Amniotic stem cell (primary cell): ENCODE measurements at places on chromosomes 2 and 18.

DNA sequence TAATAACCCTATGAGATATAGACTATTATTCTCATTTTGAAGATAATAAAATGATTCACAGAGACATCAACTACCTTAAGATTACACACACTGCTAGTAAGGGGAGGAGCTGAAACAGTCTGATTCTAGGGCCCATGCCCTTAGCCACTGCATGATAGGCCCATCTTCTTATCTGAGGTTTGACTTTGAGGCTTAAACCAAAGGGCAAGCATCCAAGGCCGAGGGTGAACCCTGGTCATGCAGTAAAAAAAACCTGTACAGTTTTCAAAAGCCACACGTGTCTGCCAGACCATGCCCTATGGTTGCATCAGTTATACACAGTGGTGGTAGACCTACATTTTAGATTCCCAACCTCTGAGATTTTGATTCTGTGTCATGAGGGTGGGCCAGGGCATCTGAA lies 44.8 kb downstream of the POLE4 start:
- no peak for DNase-seq

GRCh38 chr2:160977376-160977775 lies 182.9 kb upstream of the TANK start:
- DNase-seq = no peak

GRCh38 chr2:48174503-48174902 lies 268.2 kb upstream of the FBXO11 start:
- DNase-seq = no peak

GRCh38 chr18:63848159-63848558 lies 39.3 kb upstream of the SERPINB2 start:
- no peak for DNase-seq

DNA sequence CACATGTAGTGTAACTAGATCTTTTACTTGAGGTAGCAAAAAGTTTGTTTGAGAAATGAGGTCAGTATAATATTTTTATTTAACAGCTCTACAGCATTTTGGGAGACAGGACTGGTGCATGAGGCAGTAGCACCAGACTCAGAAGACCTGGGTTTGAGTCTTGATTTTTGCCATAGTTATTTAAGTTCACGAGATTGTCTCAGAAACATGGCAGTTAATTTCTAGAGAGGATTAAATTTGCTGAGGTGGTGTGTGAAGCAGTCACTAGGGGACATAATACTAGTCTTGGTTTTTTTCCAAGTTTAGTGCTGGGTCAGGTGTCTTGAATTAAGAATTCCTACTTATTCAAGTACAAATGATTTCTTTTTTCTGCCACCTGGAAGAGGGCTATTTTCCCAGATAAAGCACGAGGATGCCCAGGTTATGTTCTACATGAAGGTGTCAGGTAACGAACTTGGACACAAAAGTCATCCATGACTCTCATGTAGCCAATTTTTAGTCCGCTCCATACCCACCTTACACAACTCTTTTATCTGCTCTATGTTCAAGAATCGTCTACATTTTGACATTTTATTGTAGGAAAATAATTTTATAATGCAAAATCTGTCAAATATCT lies 1.4 kb downstream of the MARCHF7 start:
- no peak for DNase-seq

DNA sequence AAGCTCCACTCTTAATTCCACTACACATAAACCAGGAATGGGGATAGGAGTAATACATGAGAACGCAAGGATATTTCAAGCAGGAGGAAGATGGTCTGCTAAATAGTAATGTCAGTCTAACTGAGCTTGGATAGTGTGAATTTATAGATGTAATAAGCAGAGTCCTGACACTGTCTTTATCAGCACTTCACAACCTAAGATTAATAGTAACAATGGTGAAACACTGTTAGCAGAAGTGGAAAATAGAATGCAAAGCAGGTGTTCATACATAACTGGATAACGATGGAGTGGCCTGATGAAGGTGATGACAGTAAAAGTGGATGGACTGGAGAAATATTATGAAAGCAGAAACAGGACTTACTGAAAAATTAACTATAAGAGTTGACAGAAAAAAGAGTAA lies 80.4 kb downstream of the ROCK2 start:
- DNase-seq = no peak

DNA sequence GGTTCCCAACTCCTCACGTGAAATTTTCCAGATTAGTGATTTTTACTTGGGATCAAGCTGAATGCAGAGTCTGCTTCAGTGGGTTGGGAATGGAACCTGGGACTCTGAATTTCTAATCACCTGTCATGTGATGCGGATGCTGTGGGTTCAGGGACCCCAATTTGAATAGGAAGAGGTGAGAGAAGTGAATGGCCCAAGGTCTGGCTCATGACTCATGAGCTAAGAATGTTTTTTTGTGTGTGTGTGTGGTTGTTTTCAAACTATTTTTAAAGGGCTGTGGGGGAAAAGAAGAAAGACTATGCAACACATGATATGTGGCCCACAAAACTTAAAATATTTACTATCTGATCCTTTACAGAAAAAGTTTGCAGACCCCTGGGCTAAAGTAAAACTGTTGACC lies 108.5 kb upstream of the CYRIA start:
- DNase-seq = no peak

- no peak for DNase-seq
Measured at GRCh38 chr2:61405813-61406212, 65.1 kb downstream of the USP34 start.

DNA sequence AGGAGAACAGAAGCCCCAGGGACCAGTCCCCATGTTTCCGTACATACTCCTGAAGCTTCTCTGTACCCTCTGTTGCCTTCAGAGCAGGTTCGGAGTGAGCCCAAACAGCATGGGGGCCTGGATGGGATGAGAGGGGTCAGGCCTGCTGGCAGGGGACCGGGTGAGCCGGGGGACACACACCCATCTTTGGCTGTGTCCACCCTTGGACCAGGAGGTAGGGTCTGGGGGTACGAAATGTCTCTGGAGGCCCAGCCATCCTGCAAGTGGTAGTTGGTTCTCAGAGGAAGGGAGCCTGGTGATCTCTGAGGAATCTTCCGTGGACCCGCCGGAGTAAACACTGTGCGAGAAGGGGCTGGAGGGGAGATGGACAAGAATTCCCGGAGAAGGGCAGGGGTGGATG lies 15.3 kb downstream of the FBLN7 start:
- DNase-seq = no peak

GRCh38 chr2:108965540-108966289 lies 23.3 kb downstream of the EDAR start:
- DNase-seq = no peak

DNA sequence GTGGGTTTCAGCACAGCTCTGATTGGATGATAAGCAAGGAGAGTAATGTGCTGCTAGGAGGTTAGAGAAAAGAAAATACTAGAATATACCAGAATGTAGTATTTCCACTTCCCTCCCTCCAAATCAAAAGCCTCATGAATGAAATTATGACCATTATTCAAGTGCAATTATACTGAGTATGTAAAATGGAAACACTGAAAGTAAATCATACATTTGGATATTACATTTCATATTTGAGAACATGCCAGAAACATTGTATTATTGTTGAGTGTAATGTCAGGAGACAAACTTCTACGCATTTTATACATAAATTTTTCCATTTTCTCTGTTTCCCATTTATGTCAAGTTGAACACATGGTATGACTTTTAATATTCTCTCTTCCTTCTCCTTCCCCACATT lies 942 bp upstream of the CETN1 start:
- DNase-seq = no peak

- DNase-seq = no peak
Measured at GRCh38 chr18:8117006-8117371, 492.2 kb upstream of the RAB12 start.

GRCh38 chr2:35292199-35292598 lies 1063.4 kb upstream of the CRIM1 start:
- no peak for DNase-seq

- no peak for DNase-seq
Measured at GRCh38 chr18:34873986-34874580, 164.0 kb downstream of the DTNA start.

DNA sequence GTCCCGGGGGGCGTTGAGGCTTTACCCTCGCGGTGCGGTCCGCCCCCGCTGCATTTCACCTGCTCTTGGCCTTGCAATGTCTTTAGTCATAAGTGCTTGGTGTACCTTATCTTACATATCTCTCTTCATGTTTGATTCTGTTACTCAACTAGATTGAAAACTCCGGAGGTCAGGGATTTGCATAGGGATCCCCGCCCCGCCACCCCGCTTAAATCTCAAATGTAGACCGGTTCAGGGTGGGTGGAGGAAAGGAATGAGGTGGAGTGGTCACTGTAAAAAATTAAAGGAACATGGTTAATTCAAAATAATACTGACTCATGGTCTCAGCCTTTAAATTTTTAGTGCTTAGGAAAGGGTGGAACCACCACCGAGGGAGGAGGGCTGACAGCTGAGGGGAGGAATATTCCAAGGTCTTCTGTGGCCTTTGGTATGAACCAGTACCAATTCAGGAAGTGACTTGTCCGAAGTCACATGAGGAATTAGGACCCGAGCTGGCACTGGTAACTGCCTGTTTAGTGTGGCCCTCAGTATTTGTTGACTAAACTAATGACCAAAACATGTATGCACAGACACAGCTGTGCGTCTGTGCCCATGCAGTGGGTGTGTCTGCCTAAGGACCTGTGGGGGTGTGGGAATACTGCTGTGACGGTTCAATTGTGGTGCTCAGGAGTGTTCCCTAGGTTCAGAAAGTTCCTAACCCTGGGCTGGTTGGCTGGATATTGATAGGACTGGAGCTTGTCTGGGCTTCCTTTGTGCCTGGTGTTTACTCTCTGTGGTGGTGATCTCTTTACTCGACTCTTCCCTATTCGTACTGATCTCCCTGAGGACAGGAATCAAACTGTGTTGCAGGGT lies 1.0 kb downstream of the PLEKHB2 start:
- no peak for DNase-seq

DNA sequence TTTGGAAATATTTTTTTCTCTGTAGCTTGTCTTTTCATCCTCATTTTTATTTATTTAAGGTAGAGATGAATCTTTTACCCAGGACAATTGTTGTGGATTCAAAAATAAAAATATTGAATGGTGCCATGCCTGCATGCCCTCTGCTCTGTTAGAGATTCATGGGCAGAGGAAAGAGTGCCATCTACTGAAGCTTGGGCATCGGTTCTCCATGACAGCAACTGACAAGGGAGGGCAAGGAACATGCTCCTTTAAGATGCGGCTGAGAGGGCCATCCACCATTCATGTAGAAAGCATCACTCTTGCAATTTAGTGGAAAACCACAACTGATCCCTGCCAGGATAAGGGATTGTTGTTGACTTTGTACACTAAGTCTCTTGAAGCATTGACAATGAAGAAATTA lies 79.9 kb downstream of the PARD3B start:
- no peak for DNase-seq

DNA sequence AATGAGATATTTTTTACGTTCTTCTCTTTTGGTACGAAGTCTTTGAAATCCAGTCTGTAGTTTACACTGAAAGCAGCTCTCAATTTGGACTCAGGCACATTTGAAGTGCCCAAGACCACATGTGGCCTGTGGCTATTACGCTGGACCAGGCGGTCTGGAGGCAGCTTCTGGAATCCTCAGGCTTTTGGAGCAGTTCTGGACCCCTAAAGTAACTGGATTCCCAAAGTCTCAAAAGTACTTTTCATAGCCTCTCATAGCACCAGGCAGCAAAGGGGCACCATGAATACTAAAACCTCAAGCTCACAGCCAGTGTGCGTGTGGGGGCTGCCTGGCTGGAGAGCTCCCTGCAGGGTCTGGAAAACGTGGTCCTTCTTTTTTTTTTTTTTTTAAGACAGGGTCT lies 119.0 kb downstream of the SMAD7 start:
- DNase-seq = no peak

DNA sequence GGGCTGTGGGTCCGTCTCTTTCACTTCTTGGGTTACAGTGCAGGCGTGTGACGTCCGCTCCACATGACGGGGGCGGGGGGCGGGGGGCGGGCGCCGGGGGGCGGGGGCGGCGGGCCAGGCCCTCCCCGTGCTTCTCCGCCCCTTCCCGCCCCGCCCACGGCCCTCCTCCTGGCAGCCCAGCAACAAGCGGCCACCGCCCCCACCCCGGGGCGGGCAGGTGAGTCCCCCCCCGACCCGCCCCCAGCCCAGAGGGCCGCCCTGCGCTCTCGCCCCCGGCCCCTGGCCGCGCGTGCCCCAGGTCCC lies 3.6 kb downstream of the ZNF516 start:
- DNase-seq = peak; percentile 33

GRCh38 chr2:136207030-136207623 lies 89.2 kb upstream of the CXCR4 start:
- DNase-seq = no peak

GRCh38 chr2:200861617-200862155 lies 2.8 kb downstream of the CLK1 start:
- DNase-seq = no peak

- no peak for DNase-seq
Measured at GRCh38 chr2:223642506-223642905, 40.3 kb upstream of the SCG2 start.

GRCh38 chr2:37976411-37976810 lies 51.3 kb downstream of the RMDN2 start:
- DNase-seq = no peak

DNA sequence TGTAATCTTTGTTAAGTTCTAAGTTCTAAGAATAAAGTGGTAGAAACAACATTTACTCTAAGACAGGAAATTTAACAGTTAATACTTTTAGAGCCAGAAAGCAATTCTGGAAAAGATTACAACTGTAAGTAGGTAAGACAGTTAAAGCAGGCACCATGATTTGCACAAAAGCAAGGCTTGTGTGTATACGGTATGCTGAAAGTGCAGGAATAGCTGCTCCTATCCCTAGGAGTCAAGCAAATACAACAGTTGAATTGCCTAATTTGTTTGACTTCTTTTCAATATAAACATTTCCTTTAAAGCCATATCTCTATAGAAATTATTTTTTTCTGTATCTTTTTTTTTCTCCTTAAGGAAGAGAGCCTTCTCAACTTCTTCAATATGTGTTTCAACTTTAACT lies 116.4 kb downstream of the KCNJ3 start:
- no peak for DNase-seq

- DNase-seq = no peak
Measured at GRCh38 chr18:79399275-79400081, 3.7 kb downstream of the NFATC1 start.

GRCh38 chr2:181738563-181738962 lies 58.2 kb upstream of the NEUROD1 start:
- DNase-seq = no peak
